Naive thymus-derived CD8-positive, alpha-beta T cell (primary cell): ENCODE measurements at places on chromosomes 11 and 22.
A peak's percentile ranks its signal among the peaks of the same experiment; 100 is the strongest.

- no peak for DNase-seq
- no peaks in the 10 kb centered on the region for H3K36me3 ChIP-seq
- peaks cover 28% of the 10 kb centered on the region for H3K4me1 ChIP-seq
- H3K27me3 ChIP-seq: no peaks in the 10 kb centered on the region
- H3K4me3 ChIP-seq: peak overlapping the region; percentile 12
- peak overlapping the region; percentile 38 for H3K27ac ChIP-seq
Measured at GRCh38 chr11:72100462-72100861, 2.6 kb downstream of the LAMTOR1 start.

DNA sequence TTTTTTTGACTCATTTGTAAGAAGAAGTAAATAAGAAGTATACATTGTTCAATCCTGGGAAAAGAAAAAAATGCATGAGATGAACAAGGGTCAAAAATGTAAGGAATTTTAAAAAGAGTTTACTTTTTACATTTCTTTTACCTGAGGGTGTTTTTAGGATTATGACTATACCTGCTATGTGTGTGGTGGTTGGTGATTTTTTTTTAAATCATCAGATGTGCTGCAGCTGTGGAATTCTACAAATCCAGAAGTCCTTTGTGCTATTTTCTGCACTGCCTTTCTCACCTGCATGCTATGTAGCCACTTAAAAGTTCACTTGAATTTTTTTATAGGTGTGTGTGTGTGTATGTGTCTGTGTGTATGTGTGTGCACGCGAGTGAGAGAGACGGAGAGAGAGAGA lies 185.3 kb downstream of the FAT3 start:
- H3K27me3 ChIP-seq: no peaks in the 10 kb centered on the region
- no peak overlapping the region for H3K4me3 ChIP-seq
- H3K27ac ChIP-seq: no peak overlapping the region
- H3K36me3 ChIP-seq: no peaks in the 10 kb centered on the region
- peaks cover 8% of the 10 kb centered on the region for H3K4me1 ChIP-seq
- no peak for DNase-seq

DNA sequence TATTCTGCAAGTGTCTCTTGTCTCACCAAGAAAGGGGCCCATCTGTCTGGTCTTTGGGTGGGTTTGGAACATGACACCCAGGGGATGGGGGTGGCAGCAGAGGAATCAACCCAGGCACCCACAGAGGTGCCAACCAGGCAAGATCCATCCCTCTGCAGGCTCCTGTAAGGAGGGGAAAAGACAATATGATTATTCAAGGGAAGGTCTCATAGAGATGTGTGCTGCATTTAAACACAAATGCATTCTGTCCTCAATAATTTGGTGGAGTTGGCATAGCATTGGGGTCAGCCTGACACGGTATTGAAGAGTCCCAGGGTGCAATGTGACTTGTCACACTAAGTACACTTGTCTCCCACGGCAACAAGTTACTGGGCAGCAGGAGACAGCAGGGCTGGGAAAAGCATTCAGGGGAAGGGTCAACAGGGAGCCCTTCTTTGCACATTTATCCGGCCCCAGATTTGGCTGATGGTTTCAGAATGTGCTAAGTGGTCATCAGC lies 33.1 kb upstream of the SPON1 start:
- no peaks in the 10 kb centered on the region for H3K27me3 ChIP-seq
- H3K27ac ChIP-seq: no peak overlapping the region
- peaks cover 34% of the 10 kb centered on the region for H3K4me1 ChIP-seq
- no peak overlapping the region for H3K4me3 ChIP-seq
- DNase-seq: no peak

- H3K4me1 ChIP-seq: no peaks in the 10 kb centered on the region
- no peak overlapping the region for H3K4me3 ChIP-seq
- H3K36me3 ChIP-seq: no peaks in the 10 kb centered on the region
- no peak for DNase-seq
Measured at GRCh38 chr11:57071829-57072228, 83.1 kb downstream of the OR5AK2 start.

- H3K27me3 ChIP-seq: no peaks in the 10 kb centered on the region
- H3K4me1 ChIP-seq: peaks cover 4% of the 10 kb centered on the region
- no peak for DNase-seq
- H3K36me3 ChIP-seq: peaks cover 68% of the 10 kb centered on the region
Measured at GRCh38 chr11:2609345-2609744, 90.4 kb downstream of the KCNQ1OT1 start.
